ENCODE measurements at places on chromosomes 12 and 14.

DNA sequence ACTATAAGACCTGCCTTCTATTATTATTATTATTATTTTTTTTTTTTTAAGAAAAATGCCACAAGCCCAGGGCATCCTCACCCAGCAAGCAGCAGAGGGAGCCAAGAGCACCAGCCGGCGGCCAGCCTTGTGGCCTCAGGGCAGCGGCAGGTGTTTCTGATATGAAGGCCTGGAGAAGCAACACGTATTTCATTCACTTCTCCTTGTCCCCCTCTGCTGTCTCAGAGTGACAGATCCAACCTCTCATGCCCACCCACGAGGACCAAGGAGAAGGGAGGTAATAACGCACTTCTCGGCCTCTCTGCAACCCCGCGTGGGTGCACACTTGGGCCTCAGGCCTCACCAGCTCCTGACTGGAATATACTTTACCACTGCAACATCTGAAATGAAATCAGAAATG, 25.4 kb downstream of the CDC42BPB start:
- no peak for DNase-seq

DNA sequence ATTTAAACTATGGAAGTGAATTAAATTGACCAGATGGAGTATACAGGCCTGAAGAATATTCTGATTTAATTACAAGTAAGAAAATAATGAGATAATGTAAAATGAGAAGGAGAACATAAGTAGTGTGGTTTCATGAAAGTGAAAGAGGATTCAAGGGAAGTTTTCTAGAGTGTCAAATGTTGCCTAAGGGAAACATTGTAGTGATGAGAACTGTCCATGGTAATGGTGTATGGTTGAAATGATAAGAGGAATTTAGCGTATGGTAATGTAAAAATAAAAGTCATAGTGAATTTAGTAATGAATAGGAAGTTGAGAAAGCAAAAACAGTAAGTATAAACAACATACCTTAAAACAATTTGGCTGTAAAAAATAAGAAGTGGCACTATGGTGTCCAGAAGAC, 1954.6 kb upstream of the FLRT2 start:
- no peak for DNase-seq

DNA sequence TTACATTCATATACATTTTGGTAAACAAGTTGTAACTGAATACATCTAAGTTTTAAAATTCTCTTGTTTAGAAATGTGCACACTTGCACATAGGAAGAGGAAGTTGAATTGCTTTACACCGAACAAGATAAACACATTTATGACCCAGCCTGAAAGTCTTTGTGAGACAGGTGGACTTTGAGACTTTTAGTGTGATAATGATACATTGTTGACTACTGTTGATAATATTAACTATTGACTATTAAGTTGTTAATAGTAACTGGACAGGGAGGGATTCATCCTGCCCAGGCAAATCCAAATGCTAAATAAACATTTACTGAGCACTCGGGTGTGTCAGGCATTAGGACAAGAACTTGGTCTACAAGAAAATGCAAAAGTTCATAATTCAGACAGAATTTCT, 68.0 kb downstream of the AVPR1A start:
- no peak for DNase-seq

- no peak for DNase-seq
Measured at GRCh38 chr12:113136128-113136989, 798 bp upstream of the RASAL1 start.

GRCh38 chr12:49672301-49673217, 34.6 kb downstream of the FMNL3 start:
- no peak for DNase-seq

GRCh38 chr14:40983604-40984003, 623.1 kb upstream of the LRFN5 start:
- no peak for DNase-seq

- DNase-seq: no peak
Measured at GRCh38 chr12:4015225-4016091, 142.3 kb upstream of the PARP11 start.

DNA sequence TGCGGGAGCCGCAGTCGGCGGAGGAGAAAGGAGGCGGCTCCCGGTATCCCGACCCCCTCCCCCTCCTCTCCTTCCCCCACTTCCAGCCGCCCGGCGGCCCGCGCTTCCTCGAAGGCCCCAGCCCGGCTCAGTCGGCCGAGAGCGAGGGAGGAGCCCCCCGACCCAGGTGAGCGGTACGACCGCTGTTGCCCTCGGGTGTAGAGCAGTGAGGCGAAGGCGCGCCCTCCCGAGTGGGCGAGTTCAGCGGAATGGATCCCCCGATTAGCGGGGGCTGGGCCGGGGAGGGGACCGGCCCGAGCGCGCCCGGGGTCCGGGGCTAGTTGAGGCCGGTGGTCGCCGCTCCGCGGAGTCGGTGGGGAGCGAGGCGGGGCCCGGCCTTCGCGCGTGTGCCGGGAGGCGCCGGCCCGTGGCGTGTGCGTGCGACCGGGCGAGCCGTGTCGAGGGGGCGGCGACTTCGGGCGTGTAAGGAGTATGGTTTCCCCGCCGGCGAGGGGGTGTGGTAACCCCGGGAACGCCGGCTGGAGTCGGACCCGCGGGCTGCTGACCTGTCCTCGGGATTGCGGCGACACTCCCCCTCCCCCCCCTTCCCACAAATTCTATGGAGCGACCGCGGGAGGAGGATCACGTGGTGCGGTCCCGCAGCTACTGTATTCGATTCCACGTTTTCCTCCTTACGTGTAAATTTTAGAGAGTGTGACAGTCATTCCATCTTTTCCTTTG, 501 bp downstream of the RIMKLB start:
- no peak for DNase-seq

GRCh38 chr14:30658645-30659044, 36.5 kb downstream of the SCFD1 start:
- no peak for DNase-seq

- DNase-seq: no peak
Measured at GRCh38 chr12:111807232-111807631, 34.8 kb upstream of the MAPKAPK5 start.

DNA sequence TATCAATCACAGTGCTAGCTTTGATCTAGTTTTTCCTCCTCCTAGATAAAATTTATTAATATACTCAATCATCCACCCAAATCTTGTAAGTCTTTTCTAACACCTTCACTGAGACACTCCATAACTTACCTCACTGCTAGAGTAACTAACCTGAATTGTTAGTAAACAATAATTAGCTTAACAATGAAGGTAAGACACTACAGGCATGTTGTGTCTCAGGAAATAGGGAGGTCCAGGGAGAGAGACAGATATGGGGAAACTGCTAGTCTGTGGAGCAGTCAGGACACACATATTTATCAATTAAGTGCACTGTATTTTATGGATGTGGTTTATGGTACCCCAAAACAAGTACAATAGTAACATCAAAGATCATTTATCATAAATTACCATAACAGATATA, 94.2 kb upstream of the SSTR1 start:
- no peak for DNase-seq

GRCh38 chr12:38157274-38157932, 159.2 kb upstream of the ALG10B start:
- DNase-seq: no peak

- no peak for DNase-seq
Measured at GRCh38 chr12:92778525-92778924, 75.7 kb downstream of the PLEKHG7 start.

- DNase-seq: no peak
Measured at GRCh38 chr12:76247026-76247646, 101.1 kb downstream of the BBS10 start.

GRCh38 chr12:91205811-91206210, 23.2 kb upstream of the DCN start:
- DNase-seq: no peak

DNA sequence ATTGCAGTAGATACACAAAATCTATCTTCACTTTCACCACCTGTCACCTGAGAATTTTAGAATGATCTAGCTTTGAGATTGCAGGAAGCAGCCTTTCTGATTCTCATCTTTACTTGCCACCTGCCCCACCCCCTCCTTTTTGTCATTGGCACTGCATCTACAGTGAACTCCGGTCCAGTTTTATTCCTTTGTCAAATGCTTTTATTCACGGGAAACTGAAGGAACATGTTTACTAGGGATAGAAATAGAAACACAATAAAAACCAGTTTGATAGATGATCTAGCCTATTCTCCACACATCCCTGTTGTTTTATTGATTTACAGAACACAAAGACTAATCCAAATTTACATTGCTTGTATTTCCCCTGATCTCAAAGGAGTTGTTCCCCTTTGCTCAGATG, 471.7 kb upstream of the STXBP6 start:
- DNase-seq: no peak

- DNase-seq: no peak
Measured at GRCh38 chr14:61764342-61765122, 2.3 kb downstream of the SNAPC1 start.

- DNase-seq: no peak
Measured at GRCh38 chr14:103136388-103137271, 13.4 kb downstream of the TNFAIP2 start.

DNA sequence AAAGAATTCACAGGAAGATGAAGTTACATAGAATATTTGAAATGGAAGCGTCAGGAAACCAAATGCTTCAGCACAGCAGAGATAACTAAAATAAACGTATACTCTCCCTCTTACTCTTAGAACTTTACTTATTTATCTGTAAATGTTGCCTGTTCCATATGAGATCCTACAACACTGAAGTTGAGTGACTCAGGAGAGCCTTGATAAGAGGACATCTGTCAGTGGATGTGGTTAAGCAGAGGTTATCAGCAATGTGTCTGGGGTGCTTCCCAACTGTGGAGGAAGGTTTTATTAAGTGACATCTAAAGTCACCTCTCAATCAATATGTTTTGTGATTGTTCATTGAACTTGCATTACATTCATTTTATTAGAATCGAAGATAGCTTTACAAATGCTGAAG, 81.9 kb downstream of the NEDD1 start:
- no peak for DNase-seq

DNA sequence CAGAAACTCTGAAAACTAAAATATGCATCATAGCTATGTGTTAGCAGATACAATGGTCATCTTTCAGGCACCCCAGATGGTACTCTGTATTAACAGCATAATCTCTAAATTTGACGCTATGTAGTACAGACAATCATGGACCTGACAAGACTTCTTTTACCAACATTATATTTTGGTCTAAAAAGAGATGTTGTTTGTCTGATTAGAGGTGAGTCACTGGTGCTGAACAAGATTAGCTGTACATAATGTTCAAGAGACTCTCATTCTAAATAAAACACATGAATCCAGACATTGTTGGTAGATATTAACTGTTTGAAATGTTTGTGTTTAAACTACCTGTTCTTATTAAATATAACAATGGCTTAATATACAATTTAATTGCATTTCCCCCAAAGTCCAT, 146.4 kb upstream of the LMNTD1 start:
- DNase-seq: no peak

GRCh38 chr12:94553130-94553519, 93.5 kb upstream of the CEP83 start:
- DNase-seq: no peak

DNA sequence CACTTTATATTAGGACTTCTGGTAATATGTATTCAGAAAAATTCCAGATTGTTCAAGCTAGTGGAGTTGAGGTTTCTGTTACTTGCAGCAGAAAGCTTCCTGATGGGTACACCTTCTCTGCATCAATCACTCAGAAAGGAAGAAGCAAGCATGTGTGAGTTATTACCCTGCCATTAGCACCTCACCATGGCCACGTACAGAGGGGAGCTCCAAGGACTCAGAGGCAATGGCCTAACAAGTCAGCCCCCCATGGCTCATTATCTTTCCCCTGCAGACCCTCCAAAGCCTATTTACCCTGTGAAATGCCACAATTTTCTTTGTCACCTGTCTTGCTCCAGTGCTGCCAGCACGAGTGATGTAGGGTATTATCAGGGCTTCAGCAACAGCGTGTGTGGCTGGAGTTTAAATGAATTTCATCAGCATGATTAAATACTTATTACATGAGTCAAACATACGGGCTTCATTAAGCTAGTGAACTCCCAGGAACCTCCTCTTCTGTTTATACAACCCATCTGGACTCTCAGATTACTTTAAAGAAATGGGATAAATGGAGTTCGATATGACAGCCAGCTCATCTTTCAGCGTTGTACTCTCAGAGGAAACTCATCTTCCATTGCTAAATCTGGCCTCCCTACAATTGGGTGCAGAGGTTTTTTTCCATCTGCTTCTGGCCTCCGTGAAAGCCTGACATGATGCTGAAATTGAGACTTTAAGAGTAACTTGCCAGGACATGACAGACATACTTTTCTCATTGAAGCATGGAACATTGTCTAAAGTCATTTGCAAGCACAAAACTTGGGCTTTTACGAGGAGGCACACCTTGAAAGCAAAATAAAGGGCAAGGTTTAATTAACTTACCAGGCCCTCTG, 135.9 kb downstream of the TMEM30B start:
- peak; percentile 95 for DNase-seq

- DNase-seq: no peak
Measured at GRCh38 chr12:7131502-7131866, 1.3 kb downstream of the CLSTN3 start.

DNA sequence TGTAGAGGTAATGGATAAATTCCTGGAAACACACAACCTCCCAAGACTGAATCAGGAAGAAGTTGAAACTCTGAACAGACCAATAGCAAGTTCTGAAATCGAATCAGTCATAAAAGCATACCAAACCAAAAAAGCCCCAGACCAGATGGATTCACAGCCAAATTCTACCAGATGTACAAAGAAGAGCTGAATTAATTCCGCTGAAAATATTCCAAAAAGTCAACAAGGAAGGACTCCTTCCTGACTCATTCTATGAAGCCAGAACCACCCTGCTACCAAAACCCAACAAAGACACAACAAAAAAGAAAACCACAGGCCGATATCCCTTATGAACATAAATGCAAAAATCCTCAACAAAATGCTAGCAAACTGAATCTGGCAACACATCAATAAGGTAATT, 81.5 kb downstream of the SLC38A4 start:
- no peak for DNase-seq

DNA sequence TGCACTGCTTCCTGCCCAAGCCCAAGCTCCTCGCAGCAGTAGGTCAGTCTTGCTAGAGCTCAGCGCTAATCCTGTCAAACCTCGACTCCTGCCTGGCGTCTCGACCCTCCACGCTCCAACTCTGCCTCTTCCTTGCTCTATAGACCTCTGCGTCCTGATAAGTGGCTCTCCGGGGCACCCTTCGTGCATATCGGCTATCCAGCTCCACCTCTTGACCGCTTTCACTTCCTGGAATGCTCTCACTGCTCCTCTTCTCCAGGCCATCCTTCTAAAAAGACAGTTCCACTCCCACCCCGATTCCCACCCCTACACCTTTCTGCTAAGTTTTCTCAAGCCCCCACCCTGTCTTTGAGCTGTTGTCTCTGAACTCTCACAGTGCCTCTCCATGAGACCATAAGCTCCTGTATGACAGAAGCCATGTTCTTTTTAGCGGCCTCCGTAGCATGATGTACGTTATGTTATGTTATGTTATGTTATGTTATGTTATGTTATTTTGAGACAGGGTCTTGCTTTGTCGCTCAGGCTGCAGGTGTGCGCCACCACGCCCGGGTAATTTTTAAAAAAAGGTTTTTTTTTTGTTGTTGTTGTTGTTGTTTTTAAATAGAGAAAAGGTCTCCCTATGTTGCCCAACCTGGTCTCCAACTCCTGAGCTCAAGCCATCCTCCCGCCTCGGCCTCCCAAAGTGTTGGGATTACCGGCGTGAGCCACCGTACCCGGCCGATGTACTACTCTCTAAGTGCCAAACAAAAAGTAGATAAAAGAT, 601 bp downstream of the COX14 start:
- DNase-seq: no peak

Measured in AG04450 (cell line).